GM12892 (cell line): ENCODE measurements at places on chromosomes 2 and 18.

DNA sequence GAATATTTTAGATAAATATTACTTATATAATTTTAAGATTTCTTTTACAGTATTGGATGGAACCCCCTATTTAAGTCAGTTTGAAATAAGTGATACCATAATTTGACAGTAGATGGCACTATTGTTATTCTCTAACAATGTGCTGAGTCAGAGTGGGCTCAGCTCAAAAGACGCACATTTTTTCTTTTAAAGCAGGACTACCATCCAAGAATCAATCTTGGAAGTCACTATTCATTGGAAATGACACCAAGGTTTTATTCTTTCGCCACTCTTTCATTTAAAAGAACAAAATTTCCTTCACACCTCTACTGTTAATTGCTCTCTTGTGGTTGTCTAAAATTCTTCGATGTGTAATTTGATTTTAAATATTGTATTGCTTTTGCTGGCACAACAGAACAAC, 32.6 kb upstream of the SPAG16 start:
- peak; percentile 5 for DNase-seq

GRCh38 chr2:24742730-24743129, 50.5 kb downstream of the PTRHD1 start:
- DNase-seq: no peak

DNA sequence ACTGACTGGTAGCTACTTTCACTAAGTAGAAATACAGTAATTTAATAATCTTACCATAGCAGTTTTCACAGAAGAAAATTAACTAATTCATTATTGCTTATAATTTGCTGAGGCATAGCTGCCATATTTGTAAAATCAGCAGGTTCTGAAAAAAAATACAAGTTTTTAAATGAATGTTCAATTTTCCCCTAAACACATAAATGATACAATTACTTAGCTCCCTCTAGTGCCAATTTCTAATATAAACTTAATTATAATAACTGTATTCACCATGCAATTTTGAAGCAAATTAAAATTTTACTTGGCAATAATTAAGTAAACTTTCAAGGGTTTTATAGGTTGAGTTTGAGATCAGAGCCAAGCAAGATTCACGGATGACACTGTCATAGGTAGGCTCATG, 1321.6 kb upstream of the ACVR2A start:
- DNase-seq: no peak

DNA sequence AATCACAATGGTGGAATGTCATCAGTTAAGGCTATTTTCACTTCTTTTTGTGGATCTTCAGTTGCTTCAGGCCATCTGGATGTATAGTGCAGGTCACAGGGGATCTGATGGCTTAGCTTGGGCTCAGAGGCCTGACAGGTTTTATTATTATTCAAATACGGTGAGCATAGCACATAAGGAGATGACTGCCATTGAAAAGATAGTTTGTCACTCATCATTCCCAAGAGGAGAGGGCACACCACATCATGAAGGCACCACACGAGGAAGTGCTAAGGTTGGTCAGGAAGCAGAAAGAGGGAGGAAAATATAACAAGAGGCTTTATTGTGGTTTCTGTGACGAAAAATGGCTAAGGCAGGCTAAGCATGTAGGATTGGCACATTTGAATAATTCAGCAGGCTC, 131.4 kb downstream of the CD8B2 start:
- DNase-seq: no peak

DNA sequence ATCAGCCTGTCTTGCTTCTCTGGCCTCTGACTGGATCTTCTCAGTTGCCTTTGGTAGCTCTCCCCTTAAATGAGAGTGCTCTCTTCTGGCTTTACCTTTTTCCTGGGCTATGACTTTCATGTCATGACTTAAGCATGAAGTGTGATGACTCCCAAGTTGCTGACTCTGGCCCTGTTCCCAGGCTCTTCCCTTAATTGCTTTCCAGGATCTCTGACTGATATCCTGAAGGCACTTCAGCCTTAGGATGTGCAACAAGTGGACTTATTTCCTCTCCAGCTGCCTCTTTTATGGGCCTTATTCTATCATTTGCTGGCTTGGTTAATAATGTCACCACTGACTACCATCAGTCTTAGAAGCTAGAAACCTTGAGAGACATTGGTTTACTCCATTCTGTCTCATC, 17.4 kb downstream of the SEMA4F start:
- no peak for DNase-seq

DNA sequence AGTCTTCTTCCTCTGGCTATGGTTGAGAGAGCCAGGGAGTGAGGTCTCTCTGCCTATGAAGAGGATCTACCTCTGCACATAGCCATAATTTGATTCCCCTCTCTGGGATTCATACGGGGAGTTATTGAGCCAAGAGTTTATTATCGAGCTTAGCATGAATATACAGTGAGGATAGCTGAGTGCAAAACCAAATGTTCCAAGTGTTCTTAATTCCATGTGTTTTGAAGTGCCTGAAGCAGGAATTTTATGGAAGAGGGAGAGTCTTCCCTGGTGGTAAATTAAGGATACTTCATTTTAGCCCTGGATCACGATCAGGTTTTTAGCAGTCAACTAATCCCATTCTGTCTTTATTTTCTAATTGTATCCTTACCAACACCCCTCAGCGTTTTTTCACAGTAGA, 270.6 kb downstream of the C1D start:
- no peak for DNase-seq

DNA sequence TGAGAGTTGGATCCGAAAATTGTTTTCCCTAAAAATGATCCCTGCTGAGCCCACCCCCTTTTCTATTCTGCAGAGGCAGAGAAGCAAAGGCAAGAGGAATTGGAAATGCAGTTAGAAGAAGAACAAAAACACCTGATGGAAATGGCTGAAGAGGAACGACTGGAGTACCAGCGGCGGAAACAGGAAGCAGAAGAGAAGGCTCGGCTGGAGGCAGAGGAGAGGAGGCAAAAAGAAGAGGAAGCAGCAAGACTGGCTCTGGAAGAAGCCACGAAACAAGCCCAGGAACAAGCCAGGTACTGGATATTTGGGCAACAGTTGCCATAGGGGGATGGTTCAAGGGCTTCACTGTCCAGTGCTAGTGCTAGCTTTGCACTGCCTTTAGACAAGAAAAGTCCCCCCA, 41.7 kb downstream of the SUMO1 start:
- DNase-seq: no peak

DNA sequence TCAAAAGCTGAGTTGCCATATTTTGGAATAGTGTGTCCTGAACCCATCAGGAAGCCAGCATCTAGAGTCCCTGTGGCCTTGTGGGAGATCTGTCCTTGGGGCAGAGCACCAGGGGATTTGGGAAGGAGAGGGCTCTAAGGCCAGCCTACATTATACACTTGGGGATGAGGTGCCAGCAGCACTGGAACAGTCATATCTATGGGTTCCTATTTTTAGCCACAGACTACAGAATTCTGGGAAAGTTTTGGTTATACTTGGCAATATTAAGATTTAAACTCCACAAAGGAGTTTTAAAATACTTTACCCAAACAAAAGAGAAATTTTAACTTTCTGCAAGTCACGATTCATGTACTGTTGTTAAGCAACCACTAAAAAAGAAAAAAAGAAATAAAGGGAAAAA, 405.7 kb upstream of the MMADHC start:
- DNase-seq: no peak

DNA sequence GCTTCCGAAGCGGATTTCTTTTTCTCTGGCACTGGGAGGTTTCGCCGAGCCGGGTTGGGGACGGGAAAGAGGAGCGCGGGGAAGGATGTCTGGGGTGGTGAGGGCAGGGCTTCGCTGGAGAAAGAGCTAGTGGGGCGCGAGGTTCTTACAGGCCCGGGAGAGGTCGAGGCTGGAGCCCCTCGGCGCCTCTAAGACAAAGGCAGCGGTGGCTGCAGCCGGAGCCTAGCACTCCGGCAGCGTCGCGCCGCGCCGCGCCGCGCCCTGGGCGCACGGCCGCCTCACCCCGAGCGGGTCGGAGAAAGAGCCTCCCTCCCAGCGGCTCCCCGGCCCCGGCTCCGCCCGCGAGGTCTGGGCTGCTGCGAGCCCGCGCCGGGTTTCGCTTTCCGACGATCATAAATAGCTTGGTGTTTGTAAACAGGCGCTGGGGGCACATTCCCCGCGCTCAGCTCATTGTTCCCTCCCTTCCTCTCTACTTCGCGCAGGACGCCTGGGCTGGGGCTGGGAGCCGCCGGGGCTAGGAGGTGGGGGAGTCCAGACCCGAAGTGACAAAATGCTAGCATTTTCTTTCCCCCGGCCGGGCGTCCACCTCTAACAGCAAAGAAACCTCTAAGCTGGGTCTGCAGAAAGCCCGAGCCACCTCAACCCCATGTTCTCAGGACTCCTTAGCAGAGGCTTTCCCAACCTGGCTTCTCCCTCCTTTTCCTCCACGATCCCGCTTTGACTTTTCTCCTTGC, 813 bp upstream of the MEIS1 start:
- no peak for DNase-seq

- no peak for DNase-seq
Observed at GRCh38 chr2:66427300-66427699, 7.6 kb upstream of the MEIS1 start.

- no peak for DNase-seq
Observed at GRCh38 chr2:18546567-18546966, 13.9 kb downstream of the RDH14 start.

DNA sequence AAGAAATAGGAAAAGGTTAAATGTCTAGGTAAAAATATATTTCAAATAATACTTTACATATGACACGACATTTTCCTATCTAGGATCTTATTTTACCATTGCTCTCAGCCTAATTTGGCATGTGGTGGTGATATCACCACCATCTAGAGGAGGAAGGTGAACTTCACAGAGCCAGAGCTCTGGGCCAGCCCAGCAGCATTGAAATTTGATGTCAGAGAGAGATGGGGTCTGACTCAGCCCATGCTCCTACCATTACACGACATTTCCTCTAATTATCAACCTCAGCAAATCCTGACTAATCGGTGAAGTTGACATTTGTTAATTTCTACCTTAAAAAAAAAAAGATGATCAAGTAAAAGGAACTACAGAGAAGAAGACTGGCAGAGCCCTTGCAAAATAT, 42.3 kb downstream of the LRRTM4 start:
- no peak for DNase-seq

DNA sequence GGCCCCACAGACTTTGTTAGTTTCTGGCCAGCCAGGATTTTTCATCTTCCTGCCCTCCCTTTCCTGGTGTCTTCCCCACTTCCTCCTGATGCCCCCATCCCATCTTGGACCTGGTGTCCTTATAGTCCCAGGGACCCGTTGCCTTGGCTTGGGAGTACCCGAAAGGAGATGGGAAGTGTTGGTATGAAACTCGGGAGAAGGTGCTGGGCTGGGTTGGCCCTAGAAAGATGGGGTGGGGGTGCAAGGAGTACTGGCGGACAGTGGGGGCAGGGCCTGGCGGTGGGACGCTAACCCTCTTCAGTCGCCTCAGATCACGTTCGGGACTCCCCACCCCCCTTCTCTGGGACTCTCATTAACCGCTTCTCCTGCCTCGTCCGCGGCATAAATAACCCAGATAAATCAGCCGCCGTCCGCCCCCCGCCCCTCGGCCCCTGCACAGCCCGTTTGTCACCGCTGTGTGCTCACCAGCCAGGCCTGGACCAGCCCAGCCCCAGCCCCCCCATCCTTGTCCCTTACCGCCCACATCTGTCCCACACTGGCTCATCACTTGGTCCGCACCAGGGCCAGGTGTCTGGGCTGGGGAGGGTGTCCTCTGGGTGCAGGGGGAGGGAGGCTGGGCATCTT, 3.7 kb upstream of the ASIC4 start:
- DNase-seq: no peak

- DNase-seq: no peak
Observed at GRCh38 chr18:79520478-79521390, 125.0 kb downstream of the NFATC1 start.

- DNase-seq: no peak
Observed at GRCh38 chr2:46331109-46331766, 34.0 kb downstream of the EPAS1 start.

DNA sequence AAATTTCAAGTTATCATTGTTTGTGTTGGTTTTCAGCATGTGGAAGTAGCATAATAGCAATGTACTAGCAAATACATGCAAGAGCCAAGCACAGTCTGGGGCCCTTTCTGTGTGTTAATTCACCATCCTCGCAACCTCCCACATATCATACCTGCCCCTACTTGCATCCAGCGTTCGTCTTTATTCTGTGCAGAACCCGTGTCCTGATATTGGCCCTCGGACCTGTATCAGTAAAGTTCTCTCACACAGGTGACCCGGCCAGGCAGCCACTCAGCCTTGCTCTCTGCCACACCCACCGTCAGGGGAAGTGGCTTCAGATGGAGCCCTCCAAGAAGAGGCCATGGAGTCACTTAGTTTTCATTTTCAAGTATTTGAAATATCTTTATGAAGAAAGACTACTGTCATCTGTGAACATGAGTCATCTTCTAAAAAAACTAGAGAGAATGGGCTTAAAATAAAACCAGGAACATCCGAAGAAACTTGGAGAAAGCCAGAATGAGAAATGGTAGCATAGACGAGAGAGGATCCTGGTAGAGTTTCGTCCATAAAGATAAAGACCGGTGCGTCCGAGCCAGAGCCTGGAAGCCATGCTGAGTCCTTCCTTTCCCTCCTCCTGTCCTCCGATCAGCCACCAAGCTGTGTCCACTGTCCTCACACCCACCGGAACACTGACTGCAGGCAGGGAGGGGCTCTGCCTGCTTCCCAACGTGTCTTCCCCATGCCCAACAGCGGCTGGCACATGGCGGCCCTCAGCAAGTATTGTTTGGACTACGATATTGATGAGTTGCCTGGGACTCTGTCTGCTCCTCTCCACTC, 57.3 kb upstream of the RPL31 start:
- no peak for DNase-seq

DNA sequence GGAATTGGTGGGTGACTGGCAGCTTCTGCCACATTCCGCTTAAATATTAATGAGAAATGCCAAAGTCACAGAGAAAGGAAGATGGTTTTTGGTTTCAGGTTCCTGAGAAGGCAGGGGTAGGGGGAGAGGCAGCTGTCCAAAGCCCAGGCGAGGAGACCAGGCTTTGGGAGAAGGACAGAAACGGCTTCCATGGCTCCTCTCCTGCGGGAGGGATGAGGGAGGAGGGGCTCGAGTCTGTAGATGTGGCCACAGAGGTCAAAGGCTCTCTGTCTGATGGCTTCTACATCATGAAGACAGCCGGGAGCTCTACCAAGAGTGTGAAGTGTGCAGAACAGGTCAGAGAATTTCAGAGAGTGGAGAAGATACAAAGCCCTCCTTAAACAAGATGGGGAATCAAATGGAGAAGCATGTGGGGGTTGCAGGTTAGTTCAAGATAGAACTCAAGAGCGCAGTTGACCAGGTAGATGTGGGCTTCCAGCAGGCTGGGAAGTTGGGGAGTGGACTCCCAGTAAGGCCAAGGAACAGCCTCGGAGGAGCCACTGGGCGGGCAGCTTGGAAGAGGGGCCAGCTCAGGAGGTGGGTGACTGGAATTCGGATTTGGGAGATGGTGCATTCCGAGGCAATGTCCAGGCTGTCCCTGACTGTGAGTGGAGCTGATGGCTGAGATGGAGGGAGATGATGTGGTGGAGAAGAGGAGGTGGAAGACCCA, 23.8 kb upstream of the HPCAL1 start:
- no peak for DNase-seq

GRCh38 chr2:38107738-38108410, 31.9 kb upstream of the CYP1B1 start:
- no peak for DNase-seq
